ENCODE measurements at places on chromosomes 3 and 15.

DNA sequence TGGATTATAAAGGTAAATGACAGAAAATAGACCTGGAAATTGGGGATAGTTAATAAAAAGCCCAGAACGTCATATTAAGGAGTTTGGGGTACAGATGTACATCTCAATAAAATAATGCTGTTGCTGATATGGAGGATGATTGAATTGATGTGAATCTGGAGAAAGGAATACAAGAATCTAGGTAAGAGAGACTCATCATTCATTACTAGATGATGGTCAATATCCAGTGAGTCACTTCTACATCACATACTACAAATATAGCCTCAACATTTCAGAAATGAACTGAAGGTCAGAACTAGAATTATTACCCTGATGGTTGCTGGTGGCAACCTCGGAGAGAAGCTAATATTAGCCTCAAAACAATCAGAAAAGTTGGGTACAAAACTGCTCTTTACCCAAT is 37.6 kb upstream of the P3H2 start:
- DNase-seq = no peak

GRCh38 chr3:1953536-1953935 is 145.1 kb upstream of the CNTN4 start:
- DNase-seq = no peak

DNA sequence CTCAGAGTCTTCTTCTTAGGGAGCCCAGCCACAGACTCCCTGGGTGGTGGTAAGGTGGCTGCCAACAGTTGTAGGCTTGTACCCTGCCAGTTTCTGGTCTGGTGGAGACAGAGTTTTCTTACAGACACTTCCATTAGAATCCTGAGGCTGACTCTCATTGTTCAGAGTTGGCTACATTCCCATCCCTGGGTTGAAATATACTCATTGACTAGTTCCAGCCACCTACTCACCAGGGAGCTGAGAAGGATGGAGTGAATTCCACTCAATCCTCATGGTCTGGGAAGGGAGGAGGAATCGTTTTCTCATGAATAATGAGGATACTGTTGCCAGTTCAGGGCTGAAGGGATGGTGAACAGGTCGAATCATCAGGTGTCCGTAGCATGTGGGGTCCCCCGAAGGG is 226.5 kb upstream of the PROK2 start:
- DNase-seq = peak; percentile 70

DNA sequence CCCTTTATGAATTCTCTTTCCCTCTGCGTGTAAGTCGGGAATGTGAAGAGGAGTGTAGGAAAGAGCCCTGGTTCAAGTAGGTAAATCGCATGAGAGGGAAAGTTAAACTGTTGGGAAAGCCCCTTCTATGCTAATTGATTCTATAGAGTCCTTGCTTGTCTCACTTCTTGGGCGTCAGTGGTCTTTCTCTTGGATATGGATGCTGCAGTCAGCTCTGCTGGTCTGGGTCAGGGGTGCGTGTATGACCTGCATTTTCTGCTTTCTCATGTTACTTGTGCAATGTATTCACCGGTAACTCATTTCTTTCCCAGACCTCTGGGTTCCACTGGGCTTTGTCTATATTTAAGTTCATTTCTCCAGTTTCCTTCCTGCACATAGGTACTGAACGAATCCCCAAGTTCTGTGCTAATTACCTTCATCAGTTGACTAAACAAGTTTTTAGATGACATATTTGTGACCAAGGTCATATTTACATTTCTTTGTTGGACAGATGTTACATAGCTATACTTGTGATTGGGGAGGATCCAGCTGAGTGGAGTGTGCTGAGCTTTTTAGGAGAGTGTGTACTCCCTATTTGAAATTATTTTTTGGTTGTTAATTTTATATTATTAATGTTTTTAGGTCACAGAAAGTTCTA is 1.4 kb downstream of the SETD5 start:
- DNase-seq = peak; percentile 59

DNA sequence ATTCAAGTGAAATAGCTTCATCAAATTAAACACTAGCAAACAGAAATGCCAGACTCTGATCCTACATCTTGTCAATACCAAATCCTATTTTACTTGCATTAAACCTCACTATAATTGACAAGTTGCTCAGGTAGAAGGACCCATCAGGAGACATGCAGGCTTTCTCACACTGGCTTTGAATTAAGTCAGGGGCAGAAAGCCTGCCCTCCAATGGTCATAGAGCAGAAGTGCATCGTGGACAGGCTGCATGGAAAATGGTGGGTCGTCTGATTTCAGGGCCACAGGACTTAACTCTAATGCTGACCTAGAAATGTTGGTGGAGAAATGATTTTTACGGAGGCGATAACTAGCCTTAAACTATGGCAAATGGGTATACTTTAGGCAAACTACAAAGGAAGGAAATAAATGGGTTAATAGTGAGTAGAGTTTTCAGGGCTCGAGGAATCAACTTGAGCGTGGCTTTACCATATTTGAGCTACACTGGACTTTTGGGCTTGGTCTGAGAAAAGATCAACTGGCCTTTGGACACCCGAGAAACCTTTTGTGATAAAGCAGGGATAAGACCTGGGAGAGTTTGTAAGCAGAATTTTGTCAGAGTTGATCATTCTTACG is 283.9 kb downstream of the GRM7 start:
- no peak for DNase-seq

DNA sequence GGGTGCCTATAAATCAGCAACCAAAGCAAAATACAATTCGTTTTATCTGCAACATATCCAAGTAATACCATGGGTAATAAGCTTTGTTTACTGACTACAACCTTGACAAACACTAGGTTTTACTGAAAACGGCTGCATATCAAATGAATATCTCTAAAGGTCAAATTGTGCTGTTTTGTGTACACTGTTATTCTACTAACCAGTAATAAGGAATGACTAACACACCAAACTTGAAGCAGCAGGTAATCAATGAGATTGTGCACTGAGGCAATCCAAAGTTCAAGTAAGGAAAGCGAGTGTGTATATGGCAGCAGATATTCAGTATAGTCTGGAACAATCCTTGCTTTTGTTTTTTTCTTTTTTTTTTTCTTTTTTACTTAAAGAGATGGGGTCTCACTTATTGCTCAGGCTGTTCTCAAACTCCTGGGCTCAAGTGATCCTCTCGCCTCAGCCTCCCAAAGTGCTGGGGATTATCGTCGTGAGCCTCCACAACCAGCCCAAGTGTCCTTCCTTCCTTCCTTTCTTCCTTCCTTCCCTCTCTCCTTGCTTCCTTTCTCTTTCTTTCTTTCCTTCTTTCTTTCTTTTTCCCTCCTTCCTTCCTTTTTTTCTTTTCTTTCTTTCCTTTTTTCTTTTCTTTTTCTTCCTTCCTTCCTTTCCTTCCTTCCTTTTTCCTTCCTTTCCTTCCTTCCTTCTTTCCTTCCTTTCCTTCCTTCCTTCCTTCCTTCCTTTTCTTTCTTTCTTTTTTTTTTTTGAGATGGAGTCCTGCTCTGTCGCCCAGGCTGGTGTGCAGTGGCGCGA is 34.9 kb downstream of the AP3S2 start:
- DNase-seq = no peak

DNA sequence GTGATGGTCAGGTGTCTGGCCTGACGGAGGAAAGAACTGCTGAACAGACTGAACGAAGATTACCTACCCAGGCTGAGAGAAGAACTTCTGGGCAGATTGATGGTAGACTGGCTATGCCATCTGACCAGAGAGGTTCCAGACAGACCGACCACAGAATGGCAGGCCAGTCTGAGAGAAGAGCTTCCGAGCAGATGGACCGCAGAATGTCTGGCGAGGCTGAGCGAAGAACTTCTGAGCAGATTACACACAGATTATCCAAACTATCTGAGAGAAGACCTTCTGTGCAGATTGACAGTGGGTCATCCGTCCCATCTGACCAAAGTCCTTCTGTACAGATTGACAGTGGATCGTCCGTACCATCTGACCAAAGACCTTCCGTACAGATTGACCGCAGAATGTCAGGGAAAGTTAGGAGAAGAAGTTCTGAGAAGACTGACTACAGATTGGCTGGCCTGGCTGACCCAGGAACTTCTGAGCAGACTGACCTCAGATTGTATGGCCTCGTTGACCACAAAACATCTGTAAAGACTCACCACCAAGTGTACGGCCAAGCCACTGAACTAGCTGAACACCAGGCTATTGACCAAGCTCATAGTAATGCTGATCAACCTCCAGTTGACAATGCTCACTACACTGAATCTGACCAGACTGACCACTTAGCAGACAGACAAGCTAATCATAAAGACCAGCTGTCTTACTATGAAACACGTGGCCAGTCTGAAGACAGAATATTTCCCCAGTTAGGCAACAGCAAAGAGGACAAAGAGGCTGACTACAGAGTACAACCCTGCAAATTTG is 812 bp downstream of the TEX55 start:
- DNase-seq = no peak

DNA sequence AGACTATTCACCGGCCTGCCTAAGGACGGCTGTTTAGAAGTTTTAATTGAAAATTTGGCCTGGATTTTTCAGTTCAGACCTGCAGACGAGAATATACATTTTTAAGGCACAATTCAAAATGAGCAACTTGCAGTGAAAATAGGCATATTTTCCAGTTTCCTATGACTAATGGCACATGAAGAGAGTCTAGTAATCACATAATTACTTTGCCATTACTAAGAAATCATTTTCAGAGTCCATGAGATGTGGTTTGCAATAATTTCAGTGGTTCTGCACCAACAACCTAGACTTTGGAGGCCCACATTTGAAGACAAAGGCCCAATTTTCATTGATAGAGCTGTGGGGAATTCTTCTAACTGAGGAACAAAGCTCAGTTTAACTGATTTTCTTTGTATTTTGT is 205.3 kb downstream of the SOX2 start:
- DNase-seq = no peak

DNA sequence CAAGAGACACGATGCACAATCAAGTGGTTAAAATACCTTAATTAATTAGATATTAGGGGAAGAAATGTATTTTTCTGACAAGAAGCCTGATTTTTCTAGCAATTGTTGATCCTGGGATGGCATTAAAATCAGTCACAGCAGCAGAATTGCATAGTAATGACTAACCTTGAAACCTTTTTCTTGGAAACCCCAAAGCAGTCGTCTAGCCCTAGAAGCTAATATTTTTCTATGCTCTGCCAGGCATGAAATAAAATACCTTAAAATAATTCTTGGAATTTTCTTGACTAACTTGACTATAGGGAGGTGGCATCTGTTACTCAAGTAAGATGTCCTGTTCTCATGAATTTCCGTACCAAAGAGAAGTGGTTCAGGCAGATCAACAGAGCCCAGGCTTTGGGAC is 204.1 kb downstream of the THRB start:
- no peak for DNase-seq

- DNase-seq = no peak
Measured at GRCh38 chr3:179702271-179702947, 49.6 kb downstream of the USP13 start.

GRCh38 chr3:186985661-186986364 is 55.5 kb downstream of the ST6GAL1 start:
- no peak for DNase-seq

- DNase-seq = no peak
Measured at GRCh38 chr3:112403103-112403502, 70.1 kb downstream of the CD200 start.

DNA sequence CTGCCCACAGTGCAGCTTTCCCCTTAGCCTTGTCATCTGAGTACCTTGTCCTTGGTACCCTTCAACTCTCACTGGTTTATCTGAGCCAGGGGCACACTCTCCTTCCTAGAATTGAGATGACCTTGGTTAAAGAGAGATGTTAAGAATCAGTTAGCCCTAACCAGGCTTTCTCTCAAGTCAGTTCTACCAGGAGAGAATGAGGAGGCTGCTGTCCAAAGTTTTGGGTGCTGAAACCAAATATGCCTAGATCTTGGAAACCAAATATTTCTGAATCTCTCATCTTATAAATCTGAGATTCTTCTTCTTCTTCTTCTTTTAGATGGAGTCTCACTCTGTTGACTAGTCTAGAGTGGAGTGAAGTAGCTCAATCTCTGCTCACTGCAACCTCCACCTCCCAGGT is 12.0 kb upstream of the CTXND1 start:
- peak; percentile 18 for DNase-seq

GRCh38 chr3:113245761-113246161 is 34.4 kb downstream of the BOC start:
- peak; percentile 56 for DNase-seq

- no peak for DNase-seq
Measured at GRCh38 chr15:72919936-72920465, 132.3 kb upstream of the NEO1 start.

DNA sequence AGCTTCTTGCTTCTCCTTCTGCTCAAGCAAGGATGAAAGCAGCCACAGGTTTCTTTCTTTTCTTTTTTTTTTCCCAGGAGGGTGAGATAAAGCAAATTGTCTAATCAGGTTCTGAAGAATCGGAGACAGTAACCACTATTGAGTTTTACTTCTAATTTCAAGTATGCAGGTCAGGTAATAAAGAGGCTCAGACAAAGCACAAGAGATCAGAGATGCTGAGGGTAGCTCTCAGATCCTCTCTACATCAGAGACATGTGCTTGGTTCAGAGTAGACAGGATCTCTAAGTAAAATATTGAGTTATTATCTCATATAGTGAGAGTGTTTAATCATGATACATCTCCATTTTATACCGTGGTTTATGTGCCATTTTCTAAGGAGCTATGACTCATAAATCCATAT is 168.5 kb downstream of the NFKBIZ start:
- DNase-seq = no peak

DNA sequence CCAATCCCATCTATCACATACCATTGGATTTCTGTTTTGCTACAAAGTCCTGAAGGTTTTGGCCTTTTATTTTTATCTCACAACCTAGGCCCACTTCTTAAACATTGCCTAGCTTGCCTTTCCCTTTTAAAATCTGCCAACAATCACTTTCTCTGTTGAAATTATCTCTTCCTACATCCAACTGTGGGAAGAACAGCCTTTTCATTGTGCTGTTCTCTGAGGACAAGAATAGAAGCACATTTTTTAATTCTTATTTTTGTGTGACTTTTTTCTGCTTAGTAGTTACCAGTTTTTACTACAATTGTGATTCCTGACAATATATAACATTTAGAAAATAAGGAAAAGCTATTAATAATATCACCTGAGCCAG is 159.2 kb downstream of the CNTN6 start:
- no peak for DNase-seq

- no peak for DNase-seq
Measured at GRCh38 chr15:94477913-94478553, 246.7 kb downstream of the MCTP2 start.

DNA sequence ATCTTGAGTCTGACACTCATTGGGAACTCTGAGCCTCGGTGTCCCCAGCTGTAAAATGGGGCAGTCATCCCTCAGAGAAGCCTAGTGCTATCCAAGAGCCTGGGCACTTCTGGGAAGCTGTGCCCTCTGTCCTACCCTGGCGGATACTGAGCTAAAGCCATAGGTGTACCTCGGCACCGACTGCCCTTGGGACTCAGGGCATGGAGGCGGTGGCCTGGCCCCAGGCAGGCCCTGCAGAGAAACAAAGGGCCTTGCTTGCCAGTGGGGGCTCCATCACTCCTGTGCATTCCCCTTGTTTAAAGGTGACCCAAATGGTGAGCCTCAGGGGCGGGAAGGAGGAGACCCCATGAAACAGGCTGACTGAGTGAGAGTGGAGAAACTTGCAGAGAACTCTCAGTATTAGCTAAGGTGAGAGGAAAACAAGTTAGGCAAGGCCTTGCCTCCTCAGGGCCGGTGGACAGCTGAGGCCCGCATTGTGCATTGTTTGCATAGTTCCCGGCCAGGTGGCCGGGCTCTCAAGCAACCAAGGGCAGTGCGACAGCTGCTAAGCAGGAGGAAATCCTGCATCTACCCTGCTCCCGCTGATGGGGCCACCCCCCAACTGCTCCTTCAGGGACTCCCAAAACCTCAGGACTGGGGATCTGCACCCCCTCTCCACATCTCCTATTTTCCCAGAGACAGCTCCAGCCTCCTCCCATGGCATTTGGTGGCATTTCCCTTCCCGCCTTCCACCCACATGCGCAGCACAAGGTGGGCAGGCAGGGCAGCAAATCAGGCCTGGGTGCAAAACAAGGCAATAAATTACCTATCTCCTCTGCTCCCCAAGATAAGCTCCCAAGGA is 4.3 kb downstream of the PFKFB4 start:
- no peak for DNase-seq
